ENCODE measurements at places on chromosomes 11 and 22.

DNA sequence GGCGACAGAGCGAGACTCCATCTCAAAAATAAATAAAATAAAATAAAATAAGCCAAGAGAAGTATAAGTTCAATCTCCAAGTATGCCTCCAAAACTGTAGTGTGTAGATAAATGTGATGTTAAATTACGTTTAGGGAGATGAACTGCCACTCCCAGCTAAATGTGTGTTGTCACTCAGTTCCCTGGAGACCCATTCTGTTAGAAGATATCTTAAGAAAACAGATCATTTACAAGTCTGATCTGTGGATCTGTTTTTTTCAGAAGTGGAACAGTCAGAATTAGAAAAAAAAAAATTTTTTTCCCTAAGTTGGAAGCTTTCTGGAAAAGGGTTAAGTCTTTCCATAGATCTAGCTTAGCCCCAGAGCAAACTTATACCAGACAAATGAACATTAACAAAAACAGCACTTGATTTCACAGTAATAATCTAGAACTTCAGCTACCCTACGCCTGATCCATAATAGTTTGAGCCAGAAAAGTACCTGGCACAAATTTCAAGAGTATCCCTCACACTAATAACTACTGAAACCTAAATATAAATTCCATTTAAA, 18.2 kb downstream of the CELF1 start:
- no peak for DNase-seq

DNA sequence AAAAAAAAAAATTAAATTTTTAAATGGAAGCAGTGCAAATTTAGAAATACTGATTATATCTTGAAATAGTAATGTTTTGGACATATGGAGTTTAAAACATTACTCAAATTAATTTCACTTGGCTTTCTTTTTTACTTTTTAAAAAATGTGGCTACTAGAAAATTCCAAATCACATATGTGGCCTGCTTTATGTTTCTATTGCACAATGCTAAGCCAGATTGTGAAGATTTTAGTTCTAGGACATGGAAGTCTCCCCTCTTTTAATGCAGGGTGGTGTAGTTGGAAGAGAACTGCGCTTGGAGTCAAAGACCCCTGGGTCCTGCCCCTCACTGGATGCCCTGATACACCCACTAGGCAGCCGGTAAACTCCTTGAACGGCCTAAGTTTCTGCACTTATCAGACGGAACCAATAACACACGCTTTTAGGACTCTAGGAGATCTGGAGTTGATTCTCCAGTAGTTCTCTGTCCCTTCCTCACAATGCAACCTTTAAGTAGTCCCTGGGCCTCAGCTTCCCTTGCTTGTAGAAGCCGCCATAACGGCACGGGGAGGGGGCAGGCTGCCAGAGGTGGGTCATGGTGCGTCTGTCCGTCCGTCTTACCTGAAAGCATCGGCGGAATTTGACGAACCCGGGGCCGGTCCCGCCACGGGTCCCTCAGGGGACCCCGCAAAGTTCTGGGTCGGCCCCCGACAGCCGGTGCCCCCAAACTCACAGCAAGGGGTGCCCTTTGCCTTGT, 505 bp downstream of the FAM227A start:
- no peak for DNase-seq

DNA sequence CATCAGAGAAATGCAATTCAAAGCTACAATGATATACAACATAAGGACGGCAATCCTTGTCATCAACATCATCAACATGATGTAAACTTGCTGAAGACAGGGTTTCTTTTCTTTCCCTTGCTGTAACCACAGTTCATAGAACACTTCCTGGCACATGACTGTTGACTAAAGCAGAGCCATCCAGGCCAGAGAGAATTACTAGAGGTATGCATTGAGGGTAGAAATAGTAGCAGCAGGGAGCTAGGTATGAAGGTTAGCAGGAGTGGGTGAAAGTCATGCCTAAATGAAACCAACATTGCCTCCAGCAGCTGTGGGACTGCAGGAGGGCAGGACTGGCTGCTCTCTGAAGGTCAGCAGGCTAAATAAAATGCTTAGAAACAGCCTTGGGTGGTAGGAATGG, 103.7 kb downstream of the LRRC32 start:
- DNase-seq, result no peak

GRCh38 chr11:99406345-99406744, 385.6 kb downstream of the CNTN5 start:
- no peak for DNase-seq

GRCh38 chr11:40397141-40397540, 1062.3 kb downstream of the LRRC4C start:
- no peak for DNase-seq

DNA sequence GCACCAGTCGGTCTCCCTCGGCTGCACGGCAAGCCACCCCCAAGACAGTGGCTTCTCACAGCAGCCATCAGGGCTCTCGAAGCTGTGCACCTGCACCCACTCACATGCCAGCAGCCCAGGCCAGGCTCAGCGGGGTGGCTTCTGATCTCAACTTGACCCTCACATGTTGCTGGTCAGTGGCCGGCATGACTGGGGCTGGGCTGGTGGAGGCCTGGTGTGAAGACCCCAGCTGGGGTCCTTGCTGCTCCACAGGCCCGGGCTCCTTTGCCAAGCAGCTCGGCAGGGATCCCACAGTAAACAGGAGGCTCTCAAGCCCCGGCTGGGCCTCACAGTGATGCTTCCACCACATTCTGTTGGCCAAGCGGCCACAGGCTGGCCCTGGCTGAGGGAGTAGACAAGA, 128.2 kb downstream of the BRD1 start:
- no peak for DNase-seq

DNA sequence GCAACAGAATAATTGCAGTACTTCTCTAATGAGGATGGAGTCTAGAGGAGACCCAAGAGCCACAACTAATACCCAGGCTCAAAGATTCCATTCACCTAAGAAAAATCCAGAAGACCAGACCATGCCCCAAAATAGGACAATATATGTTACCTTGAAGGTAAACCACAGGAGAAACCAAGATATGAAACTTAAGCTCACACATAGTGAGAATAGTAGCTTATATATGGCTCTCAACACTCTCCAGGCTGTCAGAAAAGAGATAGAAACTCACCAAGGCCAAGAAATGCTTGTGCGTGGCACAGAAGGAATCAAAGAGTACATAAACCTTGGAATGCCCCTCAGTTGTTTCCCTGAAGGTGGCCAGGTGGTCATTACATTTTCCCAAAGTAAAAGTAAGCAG, 9.1 kb downstream of the FAM111A start:
- no peak for DNase-seq

- DNase-seq, result no peak
Observed at GRCh38 chr22:39543095-39543494, 10.5 kb upstream of the RPS19BP1 start.

- DNase-seq, result no peak
Observed at GRCh38 chr11:119445850-119446249, 22.9 kb upstream of the THY1 start.

DNA sequence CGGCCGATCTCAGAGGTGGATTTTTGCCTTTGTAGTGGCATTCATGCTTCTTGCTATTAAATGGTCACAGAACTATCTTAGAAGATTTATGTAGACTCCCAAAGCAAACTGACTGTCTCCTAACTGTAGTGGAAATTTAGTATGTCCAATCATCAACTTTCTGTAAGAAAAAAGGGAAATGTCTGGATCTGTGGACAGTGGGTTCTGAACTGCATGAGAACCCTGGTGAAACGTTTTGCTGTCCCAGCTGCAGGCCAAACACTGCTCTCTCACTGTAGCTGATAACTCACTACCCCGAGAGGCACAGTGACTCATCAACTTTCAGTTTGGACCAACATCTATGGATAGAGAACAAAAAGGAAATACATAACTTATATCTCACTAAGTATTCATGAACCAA, 387.1 kb downstream of the SOX6 start:
- DNase-seq, result peak; percentile 61

- no peak for DNase-seq
Observed at GRCh38 chr11:10503777-10504480, 37.1 kb downstream of the RNF141 start.

GRCh38 chr11:102382384-102382783, 35.4 kb downstream of the BIRC2 start:
- DNase-seq, result no peak

GRCh38 chr11:19805827-19806226, 93.2 kb downstream of the NAV2 start:
- no peak for DNase-seq

DNA sequence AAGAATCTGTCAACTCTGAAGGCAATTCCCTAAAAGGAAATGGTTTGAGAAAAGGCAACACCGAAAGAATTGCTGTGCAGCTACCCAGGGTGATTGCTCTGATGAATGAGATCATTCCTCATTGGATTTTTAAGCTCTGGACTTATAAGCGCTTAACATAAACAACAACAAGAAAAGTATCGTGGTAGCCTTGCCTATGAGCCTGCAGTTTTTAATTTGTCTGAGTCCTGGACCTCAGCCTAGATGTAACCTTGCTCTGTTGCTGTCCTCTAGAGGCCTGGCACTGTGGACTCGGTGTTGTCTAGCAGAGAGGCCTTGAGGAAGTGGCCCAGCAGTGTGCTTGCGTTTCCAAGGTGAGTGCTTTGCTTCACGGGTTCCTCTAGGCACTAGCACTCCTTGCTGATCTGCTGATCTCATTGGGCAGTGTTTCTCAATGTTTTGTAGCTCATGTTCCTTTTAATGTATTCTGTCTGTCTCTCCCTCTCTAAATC, 20.4 kb downstream of the CCDC81 start:
- no peak for DNase-seq

DNA sequence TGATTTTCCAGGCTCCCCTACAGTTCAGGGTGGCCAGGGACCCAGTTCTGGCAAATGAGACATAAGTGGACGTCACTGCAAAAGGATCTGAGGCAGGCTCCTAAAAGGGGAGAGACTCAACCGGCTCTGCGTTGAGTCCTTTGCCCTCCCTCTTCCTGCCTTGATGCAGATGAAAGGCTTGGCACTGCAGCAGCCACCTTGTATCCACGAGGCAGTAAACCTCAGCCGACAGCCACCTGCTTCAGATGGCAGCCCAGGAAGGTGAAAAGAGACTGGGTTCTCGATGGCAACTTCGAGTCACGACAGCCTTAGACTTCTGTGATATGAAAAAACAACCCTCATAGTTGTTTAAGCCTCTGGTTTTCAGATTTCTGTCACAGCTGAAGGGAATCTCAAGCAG, 14.7 kb upstream of the TREH start:
- no peak for DNase-seq

GRCh38 chr11:104995001-104995408, 26.6 kb upstream of the CASP4 start:
- no peak for DNase-seq

DNA sequence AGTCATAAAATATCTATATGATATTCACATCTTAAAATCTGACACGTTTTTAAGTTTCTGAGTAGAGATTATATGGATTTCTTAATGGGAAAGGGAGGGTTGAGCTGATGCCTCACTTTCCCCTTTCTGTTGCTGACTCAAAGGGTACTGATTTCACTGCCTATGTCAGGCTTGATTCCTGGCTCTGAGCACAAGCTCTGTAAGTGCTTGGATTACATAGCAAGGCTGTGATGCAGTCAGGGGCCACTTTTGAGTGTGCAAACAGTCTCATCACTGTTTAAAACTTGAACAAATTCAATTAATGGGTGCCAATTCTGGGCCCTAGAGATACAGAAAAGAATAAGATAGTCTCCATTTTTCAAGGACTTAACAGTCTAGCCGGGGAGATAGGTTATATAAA, 14.4 kb downstream of the ATXN10 start:
- DNase-seq, result no peak

DNA sequence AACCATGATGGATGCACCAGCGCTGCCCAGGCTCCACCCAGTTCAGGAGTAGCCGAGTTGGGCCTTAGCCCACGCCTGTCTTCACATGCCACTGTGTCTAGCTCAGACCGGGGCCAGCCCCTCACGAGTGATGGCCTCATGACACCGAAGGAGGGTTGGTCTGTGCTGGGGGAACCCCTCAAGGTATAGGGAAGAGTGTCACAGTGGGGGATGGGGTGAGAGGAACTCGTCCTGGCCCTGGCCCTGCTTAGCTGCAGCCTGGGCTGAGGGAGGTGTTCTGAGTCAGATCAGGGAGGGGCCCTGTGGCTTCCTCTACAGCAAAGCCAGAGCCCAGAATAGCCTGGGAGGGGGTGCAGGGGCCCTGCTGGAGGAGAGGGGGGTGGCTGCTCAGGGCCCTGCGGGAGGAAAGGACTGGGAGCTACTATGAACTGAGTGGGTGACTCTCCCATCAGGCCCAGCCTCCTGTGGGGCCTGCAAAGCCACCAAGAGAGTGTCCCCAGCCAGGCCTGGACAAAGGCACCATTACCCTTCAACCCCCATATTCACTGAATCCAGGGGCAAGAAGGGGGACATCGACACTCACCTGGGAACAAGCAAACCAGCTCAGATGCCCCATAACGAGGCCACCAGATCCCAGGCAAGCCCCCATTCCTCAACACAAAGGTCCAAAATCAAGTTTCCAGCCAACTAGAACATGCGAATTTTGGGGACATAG, 41.2 kb downstream of the IGLL5 start:
- DNase-seq, result no peak

DNA sequence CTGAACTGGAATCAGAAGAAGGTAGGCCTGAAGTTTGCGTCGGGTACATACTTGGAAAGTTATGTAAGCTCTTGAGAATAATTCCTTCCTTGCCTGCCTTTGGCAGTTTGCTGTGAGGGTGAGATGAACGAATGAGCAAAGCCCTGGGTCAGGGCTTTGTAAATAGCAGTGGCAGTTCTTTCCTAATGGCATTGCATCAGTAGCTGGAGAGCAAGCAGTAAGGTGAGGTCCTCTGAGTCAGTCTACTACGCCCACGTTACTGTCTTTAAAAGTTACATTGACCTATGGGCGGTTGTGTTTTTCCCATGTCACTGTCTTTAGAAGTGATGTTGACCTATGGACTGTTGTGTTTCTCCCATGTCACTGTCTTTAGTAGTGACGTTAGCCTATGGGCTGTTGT, 179.1 kb upstream of the E2F8 start:
- peak; percentile 28 for DNase-seq

DNA sequence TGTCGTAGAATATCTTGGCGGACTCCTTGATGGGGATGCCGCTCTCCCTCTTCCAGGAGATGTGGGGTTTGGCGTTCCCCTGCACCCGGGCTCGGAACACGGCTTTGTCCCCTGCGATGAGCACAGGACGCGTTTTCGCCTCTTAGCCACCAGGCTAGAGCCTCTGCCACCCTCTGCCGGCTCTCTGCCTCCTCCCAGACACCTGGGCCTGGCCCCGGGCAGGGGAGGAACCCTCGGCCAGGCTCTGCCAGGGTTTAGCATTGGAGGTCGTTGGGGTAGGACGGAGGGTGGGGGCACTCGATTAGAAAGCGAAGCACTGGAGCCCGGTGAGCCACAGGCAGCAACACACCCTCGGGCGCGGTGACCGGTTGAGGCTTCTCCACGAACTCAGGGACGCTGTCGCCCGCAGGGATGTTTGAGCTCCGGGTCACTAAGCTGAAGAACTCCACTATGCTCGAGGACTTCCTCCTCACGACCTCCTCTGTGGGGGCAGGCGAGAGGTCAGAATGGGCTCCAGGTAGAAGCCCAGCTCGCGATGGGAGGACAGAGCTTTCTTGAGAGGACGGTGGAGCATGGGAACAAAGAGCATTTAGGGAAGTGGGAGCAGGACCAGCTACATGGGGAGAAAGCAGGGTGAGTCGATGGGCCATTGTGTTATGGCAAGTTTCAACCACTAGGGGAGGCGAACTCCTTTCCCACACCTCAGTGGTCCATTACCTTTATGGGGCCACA, 4.3 kb downstream of the IGSF22 start:
- DNase-seq, result no peak

GRCh38 chr22:20423906-20424551, 13.6 kb downstream of the SCARF2 start:
- DNase-seq, result no peak
